Naive B cell (primary cell): ENCODE measurements at places on chromosomes 1 and 21. TPM values are rescaled to one million over a fixed set of nuclear protein-coding genes. Genes with fewer than 3 reads are reported as not detected.

DNA sequence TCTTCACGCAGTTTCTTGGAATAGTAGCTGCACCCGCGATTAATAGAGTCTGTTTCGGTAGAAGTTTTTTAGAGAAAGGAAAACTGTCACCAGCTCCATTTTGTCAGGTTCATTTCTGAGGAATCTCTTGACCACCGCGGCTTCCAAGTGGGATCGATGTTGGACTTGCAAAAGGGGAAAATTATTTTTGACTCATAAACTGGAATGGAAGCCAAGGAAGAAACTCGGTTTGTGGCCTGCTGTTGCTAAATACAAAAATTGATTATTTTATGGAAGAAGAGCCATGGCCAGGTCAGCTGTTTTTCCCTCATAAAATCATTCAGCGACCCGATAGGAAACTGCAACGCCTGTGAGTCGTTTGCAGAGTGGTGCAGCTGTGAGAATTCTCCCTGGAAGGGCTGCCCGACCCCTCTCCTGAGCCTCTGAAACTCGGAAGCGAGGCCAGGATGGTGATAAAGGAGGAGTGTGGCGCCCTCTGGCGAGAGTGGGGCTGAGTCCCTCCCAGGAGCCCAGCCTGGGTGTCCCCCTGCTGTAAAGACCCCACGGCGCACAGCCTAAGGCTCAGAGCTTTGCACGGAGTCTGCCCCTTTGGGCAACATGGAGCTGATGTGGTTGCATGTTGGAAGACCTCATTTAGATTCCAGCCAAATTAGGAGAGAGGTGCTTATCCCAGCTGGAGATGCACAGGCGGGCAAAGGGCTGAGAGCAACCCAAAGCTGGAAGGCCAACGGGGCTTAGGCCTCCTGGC is 83.6 kb upstream of the SLC25A33 start:
- no peaks in the 10 kb centered on the region for H3K4me1 ChIP-seq
- peak; percentile 64 for DNase-seq
- no peaks in the 10 kb centered on the region for H3K27me3 ChIP-seq
- H3K36me3 ChIP-seq, result no peaks in the 10 kb centered on the region

ASPM gene
- not detected for polyA plus RNA-seq

DNA sequence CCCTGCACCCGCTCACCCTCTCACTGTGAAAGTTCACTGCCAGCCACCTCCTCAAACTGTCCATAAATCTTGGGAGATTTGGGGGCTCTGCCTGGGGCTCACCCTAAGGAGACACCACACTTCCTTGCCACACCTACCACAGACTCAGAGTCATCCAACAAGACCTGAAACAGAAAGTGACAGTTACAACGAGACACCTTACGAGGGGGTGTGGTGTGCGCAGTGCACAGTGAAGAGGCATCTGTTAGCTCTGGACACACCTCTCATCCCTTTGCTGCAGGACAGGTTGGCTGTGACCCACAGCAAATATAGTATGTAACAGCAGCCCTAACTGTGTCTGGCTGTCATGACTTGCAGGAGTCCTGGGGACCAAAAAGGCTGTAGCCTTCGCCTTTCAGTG is 190.2 kb downstream of the NR5A2 start:
- H3K36me3 ChIP-seq, result peaks cover 12% of the 10 kb centered on the region
- H3K27ac ChIP-seq, result no peak overlapping the region
- DNase-seq, result no peak
- peaks cover 8% of the 10 kb centered on the region for H3K27me3 ChIP-seq
- no peaks in the 10 kb centered on the region for H3K4me1 ChIP-seq

GRCh38 chr21:41717573-41718330 is 49.1 kb downstream of the RIPK4 start:
- no peak overlapping the region for H3K27ac ChIP-seq
- peaks cover 7% of the 10 kb centered on the region for H3K36me3 ChIP-seq
- H3K4me1 ChIP-seq, result no peaks in the 10 kb centered on the region
- H3K27me3 ChIP-seq, result peaks cover 62% of the 10 kb centered on the region
- no peak overlapping the region for H3K4me3 ChIP-seq

- peaks cover 11% of the 10 kb centered on the region for H3K36me3 ChIP-seq
- H3K4me1 ChIP-seq, result no peaks in the 10 kb centered on the region
- no peak for DNase-seq
- H3K4me3 ChIP-seq, result no peak overlapping the region
- no peaks in the 10 kb centered on the region for H3K27me3 ChIP-seq
- H3K27ac ChIP-seq, result no peak overlapping the region
Observed at GRCh38 chr21:34552360-34553098, 40.5 kb upstream of the KCNE1 start.

DNA sequence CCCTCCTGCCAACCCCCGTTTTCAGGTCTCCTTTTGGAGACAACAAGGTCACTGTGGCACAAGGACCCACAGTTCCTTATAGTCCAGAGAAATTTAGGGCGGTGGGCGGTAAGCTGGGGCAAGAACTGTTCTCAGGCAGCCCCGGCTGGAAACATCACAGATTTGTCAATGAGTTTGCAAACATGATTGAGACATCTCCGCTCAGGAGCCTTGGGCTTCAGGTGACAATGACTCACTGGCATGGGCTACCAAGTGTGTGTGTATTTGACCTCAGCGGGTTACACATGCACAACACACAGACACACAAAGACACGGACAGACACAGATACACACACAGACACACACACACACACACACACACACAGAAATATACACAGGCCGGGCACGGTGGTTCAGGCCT is 58.2 kb upstream of the ABCG1 start:
- H3K4me1 ChIP-seq, result peaks cover 18% of the 10 kb centered on the region
- peaks cover 26% of the 10 kb centered on the region for H3K27me3 ChIP-seq

DNA sequence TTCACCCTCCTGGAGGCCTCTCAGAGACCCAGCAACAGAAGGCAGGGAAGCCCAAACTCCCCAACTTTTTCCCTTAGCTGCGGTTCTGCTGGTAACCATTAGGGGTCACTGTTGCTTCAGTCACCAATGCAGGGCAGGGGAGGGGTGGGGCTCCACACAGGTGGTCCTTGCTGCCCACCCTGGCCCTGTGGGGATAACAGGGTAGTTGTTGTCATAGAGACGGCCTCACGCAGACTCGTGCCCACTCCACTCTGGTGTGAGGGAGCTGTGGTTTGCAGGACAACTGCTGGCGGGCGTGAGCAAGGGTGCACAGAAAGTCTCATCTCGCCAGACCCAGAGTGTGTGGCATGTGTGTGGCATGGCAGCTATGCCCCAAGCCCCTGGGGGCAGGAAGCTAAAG is 19.9 kb downstream of the INSRR start:
- H3K27ac ChIP-seq, result no peak overlapping the region
- H3K4me3 ChIP-seq, result no peak overlapping the region
- H3K27me3 ChIP-seq, result peaks cover 90% of the 10 kb centered on the region
- peaks cover 2% of the 10 kb centered on the region for H3K4me1 ChIP-seq
- H3K36me3 ChIP-seq, result no peaks in the 10 kb centered on the region
- peak; percentile 13 for DNase-seq

DNA sequence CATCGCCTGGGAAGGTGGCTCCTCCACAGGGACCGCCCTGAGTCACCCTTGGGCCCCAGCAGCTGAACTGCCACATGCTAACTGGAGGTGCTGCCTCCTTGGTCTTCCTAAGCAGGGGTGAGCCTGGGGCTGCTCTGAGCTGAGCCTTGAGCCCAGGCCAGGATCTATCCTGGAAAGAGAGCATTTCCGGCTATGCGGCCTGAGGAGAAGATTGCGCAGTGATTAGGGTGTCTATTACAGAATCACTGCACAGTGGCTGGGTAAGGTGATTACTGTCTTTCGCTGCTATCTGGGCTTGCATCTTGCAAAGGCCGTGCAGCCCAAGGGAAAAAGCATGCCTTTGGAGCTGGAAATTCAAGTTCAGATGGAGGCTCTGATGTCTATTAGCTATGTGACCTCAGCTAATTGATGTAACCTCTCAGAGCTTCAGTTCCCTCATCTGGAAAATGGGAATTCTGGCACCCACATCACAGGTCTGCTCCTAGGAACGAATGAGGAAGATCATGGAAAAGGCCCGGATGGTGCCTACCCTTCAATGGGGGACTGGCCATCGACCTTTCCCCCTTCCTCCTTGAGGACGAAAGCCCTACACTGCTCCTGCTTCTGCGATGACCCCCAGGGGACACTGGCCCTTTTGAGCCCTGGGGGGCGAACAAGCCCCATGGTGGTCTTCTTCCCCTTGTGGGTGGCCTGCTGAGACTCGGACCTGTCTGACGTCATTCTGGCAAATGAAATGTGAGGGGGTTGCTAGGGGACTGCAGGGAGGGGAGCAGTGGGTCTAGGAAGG is 38.0 kb downstream of the GPR161 start:
- no peaks in the 10 kb centered on the region for H3K36me3 ChIP-seq
- no peak for DNase-seq

KIF26B gene
- polyA plus RNA-seq, result not detected

- H3K36me3 ChIP-seq, result peaks cover 8% of the 10 kb centered on the region
- no peaks in the 10 kb centered on the region for H3K4me1 ChIP-seq
- no peaks in the 10 kb centered on the region for H3K27me3 ChIP-seq
- H3K27ac ChIP-seq, result no peak overlapping the region
Observed at GRCh38 chr1:63668298-63668697, 75.1 kb downstream of the PGM1 start.

- DNase-seq, result no peak
Observed at GRCh38 chr1:88300752-88301263, 383.3 kb upstream of the PKN2 start.

- no peak for DNase-seq
- no peak overlapping the region for H3K27ac ChIP-seq
Observed at GRCh38 chr1:214475331-214475730, 76.1 kb downstream of the PTPN14 start.

DDR2 gene
- polyA plus RNA-seq, result not detected

GRCh38 chr1:32540605-32541004 is 1.4 kb downstream of the ZBTB8A start:
- H3K27me3 ChIP-seq, result peaks cover 51% of the 10 kb centered on the region
- H3K36me3 ChIP-seq, result no peaks in the 10 kb centered on the region
- H3K27ac ChIP-seq, result no peak overlapping the region
- peaks cover 19% of the 10 kb centered on the region for H3K4me1 ChIP-seq

DNA sequence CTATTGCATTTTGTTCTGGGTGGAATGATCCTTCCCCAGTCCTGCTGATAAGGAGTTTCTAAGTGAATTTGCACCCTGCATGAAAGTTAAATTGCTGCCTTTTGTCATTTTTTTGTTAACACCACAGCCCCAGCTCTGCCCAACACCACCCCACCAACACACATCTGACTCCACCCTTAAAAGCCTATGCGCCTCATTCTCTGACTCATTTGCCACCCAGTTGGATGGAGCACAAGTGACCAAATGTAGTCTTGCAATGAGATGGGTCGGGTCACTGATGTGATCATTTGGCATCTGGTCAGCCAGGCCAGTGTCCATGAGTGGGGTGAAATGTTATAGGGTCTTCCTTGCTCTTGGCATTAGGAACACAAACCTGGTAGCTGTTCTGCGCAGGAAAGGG is 256.8 kb downstream of the KAZN start:
- no peak overlapping the region for H3K4me3 ChIP-seq
- peaks cover 10% of the 10 kb centered on the region for H3K27me3 ChIP-seq
- DNase-seq, result no peak

DNA sequence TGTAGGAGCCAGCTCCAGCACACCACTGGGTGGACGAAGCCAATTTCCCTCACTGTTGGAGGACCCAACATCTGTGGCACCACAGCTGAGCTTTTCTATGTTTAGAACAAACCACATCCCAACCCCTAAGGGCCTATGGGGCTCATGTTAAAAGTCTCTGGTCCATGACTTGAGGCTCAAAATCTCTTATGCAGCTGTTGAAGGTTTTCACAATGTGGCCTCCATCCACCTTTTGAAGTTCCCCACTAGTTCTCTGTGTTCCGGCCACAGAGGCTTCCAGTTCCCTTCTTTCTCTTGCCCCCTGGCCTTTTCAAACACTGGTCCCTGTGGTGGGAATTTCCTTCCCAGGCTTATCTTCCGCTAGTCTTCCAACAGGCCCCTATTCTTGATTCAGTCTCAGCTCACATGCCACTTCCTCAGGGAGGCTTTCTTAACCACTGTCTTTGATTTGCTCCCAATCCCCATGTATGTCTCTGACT is 3.9 kb upstream of the IFNLR1 start:
- H3K36me3 ChIP-seq, result no peaks in the 10 kb centered on the region
- peaks cover 70% of the 10 kb centered on the region for H3K4me1 ChIP-seq
- H3K4me3 ChIP-seq, result peak overlapping the region; percentile 70
- peak; percentile 73 for DNase-seq
- peak overlapping the region; percentile 98 for H3K27ac ChIP-seq
- H3K27me3 ChIP-seq, result no peaks in the 10 kb centered on the region

- H3K27ac ChIP-seq, result no peak overlapping the region
- H3K4me3 ChIP-seq, result no peak overlapping the region
- no peaks in the 10 kb centered on the region for H3K27me3 ChIP-seq
- DNase-seq, result no peak
- H3K36me3 ChIP-seq, result no peaks in the 10 kb centered on the region
Observed at GRCh38 chr1:198186916-198187580, 30.2 kb downstream of the NEK7 start.

DNA sequence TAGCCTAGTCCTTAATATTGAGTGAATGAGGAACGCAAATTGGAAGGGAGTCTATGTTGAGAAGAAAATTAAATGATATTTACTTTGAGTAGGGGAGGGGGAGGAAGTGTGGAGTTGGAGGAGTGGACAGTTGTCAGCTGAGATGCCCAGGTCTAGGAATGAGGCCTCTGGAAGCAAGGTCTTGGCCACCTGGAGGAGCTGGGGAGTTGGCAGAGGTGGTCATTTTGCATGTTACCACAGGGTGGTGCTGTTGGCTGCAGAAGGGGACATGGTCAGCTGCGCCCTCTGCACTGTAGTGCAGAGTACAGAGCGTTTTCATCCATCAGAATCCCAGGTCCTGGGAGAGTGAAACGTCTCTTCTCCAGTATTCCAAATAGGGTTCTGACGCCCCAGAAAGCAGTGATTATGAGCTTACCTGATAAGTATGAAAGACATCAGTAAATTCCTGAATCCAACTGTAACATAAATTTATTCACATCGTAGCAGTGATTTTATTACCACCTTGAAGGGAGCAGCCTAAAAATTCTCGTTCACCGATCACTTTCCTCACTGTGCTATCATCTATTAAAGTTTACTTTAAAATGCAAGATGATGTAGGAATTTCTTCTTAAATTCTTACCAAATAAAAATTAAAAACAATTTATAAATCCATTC is 13.8 kb downstream of the PARK7 start:
- DNase-seq, result no peak
- peaks cover 10% of the 10 kb centered on the region for H3K36me3 ChIP-seq
- no peaks in the 10 kb centered on the region for H3K27me3 ChIP-seq
- no peak overlapping the region for H3K4me3 ChIP-seq
- no peak overlapping the region for H3K27ac ChIP-seq

DNA sequence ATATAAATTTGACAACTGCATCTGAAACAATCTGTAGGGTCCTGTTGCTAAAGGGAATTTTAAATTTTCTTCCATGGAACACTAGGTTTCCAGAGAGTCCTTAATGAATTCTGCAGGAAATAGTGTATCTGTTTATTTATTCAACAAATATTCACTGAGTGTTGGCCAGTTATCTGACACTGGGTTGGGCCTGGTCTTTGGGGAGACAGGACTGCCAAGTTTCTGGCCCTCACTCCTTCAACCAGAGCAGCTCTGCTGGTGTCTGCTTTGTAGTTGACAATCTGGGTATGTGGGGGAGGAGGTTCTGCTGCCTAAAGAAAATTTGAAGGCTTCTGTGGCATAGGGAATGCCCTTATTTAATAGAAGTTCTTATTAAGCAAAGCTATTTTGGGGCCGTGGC is 26.1 kb upstream of the HUNK start:
- H3K4me1 ChIP-seq, result no peaks in the 10 kb centered on the region
- no peak overlapping the region for H3K4me3 ChIP-seq
- H3K27me3 ChIP-seq, result peaks cover 36% of the 10 kb centered on the region
- no peak overlapping the region for H3K27ac ChIP-seq
- no peak for DNase-seq

CRNN gene
- polyA plus RNA-seq, result not detected

PIK3R3 gene
- not detected for polyA plus RNA-seq

TRIM67 gene
- not detected for polyA plus RNA-seq

GPR37L1 gene
- polyA plus RNA-seq, result not detected
